ENCODE measurements at places on chromosomes 6 and 20.

DNA sequence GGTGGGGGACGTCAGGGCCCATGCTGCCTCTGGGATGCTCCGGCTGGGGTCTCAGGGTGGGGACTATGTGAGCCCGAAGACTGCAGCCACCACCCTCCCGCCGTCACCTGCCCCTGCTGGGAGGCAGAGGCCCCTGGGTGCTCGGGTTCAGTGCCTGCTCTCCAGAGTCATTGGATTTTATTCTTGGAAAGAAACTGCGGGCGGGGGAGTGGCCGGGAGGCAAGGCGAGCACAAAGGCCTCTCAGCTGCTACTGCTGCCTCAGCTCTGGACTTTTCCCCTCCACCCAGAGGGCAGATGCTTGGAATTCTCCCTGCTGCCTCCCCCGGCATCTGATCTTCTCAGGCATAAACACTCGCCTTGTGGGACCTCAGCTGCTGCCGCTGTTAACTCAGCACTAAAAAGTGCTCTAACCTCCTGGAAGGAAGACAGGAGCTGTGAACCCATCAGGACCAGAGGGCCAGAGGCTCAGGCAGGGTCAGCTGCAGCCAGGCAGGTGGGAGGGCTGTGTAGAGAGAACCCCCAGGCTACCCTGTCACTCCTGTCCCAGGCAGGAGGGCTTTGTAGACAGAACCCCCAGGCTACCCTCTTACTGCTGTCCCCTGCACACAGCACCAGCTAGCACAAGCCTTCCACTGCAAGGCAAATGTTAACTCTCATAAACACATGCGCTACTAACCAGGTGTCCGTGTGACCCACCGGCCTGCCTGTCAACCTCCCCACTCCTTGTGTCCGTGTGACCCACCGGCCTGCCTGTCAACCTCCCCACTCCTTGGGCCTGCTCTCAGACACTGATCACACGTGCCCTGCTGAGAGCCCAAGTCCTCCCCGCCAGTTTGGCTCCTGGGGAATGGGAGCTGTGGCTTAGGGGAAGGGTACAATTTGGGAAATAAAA, 9.4 kb upstream of the FRMD1 start:
- DNase-seq, result peak; percentile 89

- no peak for DNase-seq
Measured at GRCh38 chr6:41789390-41789724, 1.9 kb downstream of the TOMM6 start.

- DNase-seq, result no peak
Measured at GRCh38 chr6:7532821-7533220, 8.7 kb upstream of the DSP start.

DNA sequence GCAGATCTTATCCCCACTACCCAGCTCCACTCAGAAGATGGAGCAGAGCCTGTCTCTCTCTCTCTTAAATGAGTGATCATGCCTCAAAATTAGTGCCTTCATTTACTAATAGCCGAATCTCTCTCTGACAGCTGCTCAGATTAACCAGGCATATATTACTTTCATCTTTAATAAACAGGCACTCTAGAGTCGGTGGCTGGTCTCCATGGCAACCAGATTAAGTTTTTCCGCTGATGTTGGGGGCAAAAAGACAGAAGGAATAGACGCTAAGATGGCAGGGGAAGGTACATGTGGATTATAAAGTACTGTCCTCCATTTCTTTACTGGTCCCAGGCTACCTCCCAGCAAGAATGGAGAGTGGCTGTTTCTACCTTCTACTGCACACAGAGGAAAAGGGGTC, 121.6 kb downstream of the QRSL1 start:
- DNase-seq, result no peak

DNA sequence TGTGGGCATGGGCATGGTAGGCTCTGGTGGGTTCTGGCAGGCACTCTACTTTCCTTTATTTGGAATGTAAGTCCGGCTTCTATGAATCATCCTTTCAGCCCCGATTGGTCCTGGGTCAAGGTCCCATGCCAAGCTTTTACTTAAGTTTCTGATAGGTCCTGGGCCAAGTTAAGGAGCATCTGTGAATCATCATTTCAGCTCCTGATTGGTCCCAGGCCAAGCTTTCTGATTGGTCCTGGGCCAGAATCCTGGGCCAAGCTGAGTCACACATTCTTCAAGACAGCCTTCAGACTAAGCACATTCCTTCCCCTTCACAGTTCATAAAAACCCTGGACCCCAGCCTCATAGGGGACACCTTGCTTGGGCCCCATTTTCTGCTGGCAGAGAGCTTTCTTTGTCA, 231.0 kb upstream of the EYS start:
- DNase-seq, result peak; percentile 89

GRCh38 chr20:60171313-60171712, 213.1 kb downstream of the CDH26 start:
- DNase-seq, result no peak

DNA sequence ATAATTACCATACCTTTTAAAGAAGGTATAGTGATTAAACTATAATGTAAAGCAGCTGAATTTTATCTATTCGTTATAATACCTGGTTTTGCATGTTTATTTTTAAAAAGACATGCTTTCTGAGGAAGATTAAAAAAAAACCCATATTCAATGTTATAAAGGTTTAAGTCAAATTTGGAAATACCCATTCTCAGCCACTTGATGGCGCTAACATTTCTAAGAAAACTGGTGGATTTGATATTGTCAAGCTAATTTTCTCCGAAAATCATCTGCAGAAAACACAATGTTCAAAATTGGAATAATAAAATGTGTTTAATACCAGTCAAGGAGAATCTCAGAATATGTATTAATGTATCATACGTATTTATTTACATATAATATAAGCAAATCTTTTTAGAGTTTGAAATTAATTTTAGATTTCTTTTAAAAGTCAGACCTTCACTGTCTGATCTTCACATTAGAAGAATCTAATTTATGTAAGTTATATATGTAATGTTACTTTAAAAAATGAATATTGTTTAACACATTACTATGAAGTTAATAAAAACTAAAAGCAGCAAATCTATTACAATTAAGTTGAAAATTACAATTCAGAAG, 35.0 kb downstream of the SHPRH start:
- no peak for DNase-seq

All from testis (tissue), 5 donors.